Mucosa of gallbladder (tissue), 1 donor: ENCODE measurements at places on chromosomes 2 and 18. TPM values are rescaled to one million over a fixed set of nuclear protein-coding genes. Genes with fewer than 3 reads are reported as not detected.

DNAJC10 gene
- 120 TPM for total RNA-seq

GRCh38 chr2:102591491-102592045 lies 27.8 kb upstream of the SLC9A2 start:
- no peak for DNase-seq

WDSUB1 gene
- total RNA-seq = 14.3 TPM

DNA sequence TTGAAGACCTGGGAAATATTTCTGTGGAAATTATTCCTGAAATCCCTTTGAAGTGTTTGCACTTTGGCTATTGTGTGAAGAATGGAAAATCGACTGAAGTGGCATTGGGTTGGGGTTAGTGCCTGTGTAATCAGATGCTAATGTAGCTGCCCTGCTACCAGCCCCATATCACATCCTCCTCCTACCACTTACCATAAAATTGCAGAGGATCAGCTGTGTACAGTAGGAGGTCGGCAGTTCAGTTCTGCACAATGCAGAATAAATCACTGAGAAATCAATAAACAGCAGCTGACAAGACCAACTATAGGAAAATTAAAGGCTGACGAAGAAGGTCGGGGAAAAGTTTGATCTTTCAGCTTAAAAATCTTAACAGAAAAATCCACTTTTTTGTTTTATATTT lies 440.9 kb downstream of the PTPRM start:
- no peak for DNase-seq

GRCh38 chr2:182916417-182916816 lies 50.0 kb upstream of the FRZB start:
- no peak for DNase-seq

DNA sequence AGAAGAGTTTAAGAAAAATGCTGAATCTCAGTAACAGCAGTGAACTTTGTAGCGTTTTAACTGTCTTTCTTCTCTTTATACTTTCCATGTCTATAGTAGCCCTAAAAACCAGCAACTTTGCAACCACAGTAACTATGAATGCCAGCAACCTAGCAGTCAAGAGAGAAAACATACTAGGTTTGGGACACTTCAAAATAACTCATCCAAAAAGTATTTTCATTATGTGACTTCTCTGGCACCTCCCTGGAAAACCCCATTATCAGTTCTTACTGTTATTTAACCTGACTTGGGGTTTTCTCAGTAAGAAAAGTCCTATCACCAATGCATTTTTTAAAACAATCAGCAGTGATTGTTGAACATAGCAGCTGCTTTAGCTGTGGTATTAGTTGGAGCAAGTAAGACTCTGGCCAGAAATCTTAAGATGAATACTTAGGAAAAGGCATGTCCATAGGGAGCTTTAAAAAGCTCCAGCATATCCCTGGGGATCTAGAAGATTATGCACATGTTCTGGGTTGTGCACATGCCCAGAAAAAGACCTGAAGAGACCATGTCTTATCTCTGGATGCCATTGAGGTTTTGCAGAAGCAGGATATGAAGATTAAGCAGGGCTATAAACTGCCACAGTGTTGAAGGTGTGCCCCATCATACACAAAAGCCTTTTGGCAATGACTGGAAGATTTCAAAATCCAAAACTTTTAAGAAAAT lies 411.3 kb downstream of the CMPK2 start:
- DNase-seq = no peak

LIMS4 gene
- 2.8 TPM for total RNA-seq
